ENCODE measurements at places on chromosomes 7 and 10. TPM values are rescaled to one million over a fixed set of nuclear protein-coding genes. Genes with fewer than 3 reads are reported as not detected.

GRCh38 chr10:22630234-22631174 is 83.9 kb downstream of the PIP4K2A start:
- no peak for DNase-seq

GRCh38 chr10:103758294-103758681 is 97.1 kb downstream of the SH3PXD2A start:
- DNase-seq: no peak

DNA sequence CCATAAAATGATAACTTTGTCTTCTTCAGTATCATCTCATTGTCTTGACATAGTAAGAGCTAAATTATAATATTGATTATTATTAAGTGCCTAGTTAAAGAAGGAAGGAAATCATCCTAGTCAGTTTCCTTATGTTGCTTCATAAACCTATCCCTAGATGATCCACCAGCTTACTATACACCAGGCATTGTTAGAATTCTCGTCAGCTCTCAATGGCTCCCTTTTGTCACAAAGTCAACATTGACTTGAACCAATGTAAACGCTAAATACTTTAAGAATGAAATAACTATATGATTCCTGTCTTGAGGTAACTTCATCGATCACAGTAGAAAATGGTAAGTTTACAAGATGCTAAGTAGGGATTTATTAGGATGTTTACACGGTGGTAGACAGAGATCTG is 1162.9 kb downstream of the CNTNAP2 start:
- DNase-seq: no peak

- no peak for DNase-seq
Observed at GRCh38 chr7:51217804-51218203, 98.8 kb downstream of the COBL start.

Gene BTRC
- 17.6 TPM for polyA plus RNA-seq

Gene MAPK8
- polyA plus RNA-seq: 10.8 TPM
